OCI-M1 (cell line): ENCODE measurements at places on chromosomes 2 and 18.

DNA sequence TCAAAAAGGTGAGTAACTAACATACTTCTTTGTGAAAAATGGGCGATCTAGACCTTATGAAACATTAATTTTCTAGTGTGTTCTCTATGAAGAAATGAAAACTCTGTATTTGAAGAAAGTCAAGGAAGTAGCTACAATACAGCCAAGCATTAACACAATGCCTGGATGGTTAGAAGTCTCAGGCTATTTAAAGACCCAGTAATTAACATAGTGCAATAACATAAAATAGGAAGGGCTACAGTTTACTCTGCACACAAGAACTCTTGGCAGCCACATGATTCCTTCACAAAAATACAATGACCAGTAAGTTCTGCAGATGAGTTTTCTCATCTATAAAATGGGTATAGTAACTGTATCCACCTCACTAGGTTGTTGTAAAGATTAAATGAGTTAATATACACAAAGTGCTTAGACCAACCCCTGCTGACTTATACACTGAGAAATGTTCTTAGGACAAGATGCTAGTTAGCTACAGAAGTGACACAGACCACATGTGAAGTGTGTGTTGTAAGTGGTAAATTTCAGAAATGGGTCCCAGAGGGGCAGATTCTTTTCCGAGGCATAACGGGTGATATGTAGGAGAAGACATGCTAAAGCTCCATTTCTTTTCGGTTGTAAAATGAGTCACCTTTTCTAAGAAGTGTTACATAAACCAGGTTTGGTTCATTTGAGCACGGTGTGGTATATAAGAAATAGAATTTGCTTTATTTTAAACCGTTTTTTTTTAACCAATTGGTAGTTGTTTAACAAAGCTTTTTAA is 61.8 kb downstream of the CXCR4 start:
- no peak for DNase-seq

DNA sequence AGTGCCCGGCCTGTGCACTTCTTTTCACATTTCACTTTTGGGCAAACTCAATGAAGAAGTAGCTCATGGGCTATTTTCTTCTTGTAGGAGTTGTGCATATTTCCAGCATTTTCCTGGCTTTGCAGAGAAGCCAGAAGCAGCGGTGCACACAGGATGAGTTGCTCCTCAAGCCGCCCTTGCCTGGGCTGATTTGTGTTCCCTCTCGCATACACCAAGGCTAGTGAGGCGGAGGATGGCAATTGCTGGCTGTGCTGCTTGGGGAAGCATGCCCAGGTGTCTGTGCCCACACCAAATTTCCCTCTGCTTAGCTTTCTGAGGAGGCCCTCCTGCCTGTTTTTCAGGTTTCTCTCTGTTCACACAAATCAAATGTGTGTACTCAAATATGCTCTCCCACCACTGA is 85.4 kb upstream of the TMEM200C start:
- DNase-seq: no peak

DNA sequence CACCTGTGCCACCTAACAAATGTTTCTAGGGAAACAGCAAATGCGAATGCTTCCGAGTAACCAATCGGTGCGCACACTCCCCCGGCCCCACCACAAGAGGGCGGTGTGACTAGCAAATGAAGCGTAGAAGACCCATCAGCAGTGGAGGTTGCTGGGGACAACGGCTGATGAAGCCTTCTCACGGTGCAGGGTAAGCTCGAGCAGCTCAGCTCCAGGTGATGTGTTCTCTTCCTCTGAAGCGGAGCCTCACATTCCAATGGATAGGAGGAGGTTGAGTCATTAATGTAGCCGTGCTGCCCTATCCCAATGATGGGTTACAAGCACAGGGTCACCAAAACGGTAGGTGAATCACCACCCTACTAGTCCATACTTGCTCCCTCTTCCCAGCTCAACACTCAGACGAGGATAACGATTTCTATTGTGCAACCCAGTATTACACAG is 127.6 kb upstream of the TWIST2 start:
- peak; percentile 32 for DNase-seq

- DNase-seq: no peak
Observed at GRCh38 chr18:56565046-56565445, 73.3 kb downstream of the TXNL1 start.

DNA sequence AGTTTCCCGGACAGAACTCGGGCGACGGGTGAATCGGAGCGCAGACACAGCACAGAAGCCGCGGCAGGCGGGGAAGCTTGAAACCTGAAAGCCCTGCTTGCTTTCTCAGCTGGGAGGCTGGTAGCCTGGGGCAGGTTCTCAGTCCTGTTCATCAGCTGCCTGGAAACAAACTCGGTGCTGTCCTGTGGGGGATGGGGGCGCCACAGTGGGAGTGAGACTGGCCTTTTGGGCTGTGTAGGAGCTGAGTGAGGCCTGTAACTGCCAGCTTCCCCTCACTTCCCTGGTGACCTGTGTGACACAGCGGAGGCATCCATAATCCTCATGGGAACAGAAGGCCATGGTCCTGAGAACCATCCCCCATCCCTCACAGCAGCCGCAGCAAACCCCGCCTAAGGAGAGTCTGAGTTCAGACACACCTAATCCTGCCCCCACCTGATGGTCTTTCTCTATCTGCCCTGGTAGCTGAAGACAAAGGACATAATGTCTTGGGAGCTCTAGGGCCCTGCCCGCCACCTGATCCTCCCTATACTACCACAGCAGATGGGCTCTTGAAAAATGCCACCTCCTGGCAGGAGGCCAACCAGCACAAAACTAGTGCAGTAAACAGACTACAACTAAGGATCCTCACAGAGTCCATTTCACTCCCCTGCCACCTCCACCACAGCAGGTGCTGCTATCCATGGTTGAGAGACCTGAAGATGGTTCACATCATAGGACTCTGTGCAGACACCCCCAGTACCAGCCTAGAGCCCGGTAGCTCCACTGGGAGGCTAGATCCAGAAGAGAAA is 52.7 kb upstream of the LDLRAD4 start:
- no peak for DNase-seq

DNA sequence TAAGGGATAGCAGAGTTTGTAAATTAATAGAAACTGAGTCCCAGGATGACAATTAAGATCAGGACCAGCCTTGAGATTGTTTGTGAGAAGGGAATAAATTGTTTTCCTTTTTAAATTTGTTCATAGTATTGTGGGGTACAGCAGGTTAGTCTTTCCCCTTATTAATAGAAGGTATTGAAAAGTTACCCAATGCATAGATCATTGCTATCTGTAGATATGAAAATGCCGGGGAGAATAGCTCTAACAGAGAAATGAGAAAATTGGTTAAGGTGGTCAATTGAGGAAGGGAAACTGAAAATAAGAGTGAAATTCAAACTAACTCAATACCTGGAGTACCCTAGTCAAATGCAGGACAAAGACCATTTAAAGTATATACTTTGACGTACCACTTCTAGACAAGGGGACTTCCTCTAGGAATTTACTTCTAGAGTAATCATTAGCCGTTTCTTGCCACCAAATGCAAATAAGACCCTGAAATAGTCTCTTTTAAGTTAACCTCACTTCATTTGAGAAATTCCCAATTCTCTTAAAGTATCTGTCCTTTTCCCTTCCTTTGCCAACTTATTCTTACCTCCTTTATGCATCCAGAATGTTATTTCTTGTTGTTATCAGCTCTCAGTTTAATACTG is 1224.4 kb upstream of the LRRTM1 start:
- DNase-seq: no peak

DNA sequence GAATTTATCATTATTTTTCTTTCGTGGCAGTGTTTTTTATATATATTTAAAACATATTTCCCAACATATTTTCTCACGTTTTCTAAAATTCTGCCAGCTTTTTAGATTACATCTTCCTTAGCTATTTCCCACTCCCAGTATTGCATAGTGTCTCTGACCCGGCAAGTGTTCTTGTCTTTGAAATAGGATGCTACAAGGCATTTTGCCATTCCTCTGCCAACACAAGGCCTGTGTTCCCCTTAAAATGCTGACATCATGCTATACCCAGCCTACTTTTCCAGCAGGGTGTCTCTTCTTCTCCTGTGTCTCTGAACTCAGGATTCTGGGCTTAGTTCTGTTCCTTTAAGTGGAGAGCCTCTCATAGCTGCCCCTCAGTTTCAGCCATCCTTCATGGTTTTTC is 115.2 kb downstream of the DIS3L2 start:
- DNase-seq: no peak
